ENCODE measurements at places on chromosomes 13 and 19.

GRCh38 chr13:90918536-90918935 lies 429.0 kb upstream of the MIR17HG start:
- no peak for DNase-seq

DNA sequence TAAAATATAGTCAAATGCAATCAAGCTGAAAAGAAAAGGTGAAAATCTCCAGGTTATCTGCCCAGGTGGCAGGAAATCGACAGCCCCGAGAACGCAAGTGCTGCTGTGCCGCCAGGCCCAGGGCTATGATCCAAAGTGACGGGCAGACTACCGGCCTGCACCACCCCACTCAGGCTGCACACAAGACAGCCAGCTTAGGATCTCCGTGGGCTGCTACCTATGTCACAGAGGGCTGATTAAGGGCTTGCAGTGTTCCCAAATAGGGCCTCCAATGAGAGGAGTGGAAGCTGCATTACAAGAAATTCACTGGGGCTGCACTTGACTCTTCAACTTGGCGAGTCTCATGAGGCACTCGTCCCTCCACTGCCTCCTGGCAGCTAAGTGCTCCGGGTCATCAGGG lies 121.8 kb downstream of the CRYL1 start:
- DNase-seq: no peak

DNA sequence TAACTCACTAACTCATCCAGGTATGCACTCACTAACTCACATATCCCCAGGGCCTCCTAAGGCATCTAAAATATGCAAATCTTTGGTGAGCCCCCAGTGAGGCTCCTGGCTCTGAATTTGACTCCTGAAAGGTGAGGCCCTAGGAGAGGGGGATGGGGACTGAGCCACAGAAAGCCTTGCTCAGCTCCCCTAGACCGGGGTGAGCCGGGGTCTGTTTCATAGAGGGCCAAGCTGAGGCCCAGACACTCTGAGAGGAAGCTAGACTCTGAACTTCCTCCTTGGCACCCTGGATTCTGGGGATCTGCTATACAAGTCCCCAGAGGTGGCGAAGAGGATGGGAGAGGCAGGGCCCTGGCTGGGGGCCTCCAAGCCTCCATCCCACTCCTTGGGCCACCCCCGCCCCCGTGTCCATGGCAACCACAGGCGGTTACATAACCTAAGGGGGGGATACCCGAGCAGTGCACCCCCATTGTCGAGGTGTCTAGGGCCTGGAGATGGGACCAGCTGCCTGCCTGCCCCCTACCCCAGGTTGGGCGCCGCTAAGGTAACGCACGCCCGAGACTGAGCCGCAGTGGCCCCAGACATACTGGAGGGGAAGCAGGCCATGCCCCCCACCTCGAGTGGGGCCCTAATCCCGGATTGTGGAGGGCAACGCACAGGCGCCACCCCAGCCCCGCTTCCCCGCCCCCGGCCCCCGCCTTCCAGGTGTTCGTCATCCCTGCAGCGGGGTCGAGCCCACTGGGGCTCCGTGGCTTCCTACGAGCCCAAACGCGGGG lies 646 bp downstream of the ABHD8 start:
- no peak for DNase-seq

- DNase-seq: no peak
Observed at GRCh38 chr13:86563308-86563707, 764.1 kb upstream of the SLITRK6 start.

DNA sequence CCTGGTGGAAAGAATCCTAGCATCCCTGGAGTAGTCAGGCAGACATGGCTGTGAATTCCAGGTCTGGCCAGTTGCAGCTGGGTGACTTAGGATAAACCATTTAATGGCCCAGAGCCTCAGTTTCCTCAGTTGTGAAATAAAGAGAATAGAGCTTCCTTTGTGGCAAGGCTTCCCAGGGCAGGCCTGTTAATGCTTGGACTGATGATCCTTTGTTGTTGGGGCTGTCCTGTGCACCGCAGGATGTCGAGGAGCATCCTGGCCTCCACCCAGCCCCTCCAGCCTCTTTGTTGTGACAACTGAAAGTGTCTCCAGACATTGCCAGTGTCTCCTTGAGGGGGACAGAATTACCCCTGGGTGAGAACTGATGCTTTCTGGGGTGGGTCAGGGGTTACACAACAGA lies 16.3 kb downstream of the LYL1 start:
- no peak for DNase-seq

GRCh38 chr19:897442-898039 lies 4.3 kb downstream of the RNU6-9 start:
- no peak for DNase-seq

- DNase-seq: no peak
Observed at GRCh38 chr19:16442386-16443276, 29.1 kb downstream of the EPS15L1 start.

GRCh38 chr13:38951525-38952313 lies 38.9 kb downstream of the STOML3 start:
- DNase-seq: no peak

GRCh38 chr13:36536546-36536945 lies 104.3 kb downstream of the CCNA1 start:
- DNase-seq: no peak

DNA sequence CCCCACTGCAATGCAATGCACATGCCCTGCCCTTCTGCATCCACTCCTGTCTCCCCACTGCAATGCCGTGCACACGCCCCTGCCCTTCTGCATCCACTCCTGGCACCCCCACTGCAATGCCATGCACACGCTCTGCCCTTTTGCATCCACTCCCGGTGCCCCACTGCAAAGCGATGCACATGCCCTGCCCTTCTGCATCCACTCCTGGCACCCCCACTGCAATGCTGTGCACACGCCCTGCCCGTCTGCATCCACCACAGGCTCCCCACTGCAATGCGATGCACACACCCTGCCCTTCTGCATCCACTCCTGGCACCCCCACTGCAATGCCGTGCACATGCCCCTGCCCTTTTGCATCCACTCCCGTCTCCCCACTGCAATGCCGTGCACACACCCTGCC lies 98.1 kb downstream of the KCTD15 start:
- DNase-seq: no peak

DNA sequence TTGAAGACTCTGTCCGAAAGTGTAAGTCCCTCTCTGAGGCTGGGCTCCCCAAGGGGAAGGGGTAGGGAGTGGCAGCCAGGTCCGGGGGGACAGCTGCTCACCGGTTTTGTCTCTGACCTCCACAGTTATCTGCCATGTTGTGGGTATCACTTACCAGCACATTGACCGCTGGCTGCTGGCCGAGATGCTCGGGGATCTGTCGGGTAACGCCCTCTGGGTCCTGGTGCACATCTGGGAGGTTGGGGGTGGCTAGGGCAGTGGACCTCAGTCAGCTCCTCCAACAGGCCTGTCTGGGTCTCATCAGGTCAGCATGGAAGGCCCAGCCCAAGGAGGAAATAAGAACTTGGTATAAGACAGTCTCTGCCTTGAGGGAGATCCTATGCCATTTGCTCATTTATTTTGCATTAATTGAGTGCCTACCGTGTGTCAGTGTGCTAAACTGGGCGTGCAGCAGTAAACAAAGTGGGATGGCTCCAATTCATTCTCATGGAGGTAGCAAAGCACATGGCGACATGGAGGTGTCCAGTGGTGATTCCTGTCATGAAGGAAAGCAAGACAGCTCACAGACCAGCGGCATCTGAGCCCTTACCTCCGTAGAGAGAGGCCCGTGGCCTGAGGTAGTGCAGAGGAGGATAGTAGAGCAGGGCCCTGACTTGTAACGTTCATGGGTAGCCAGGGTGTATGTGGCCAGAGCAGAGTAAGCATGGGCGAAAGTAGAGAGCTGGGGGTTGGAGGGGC lies 13.7 kb downstream of the EIF3K start:
- no peak for DNase-seq

GRCh38 chr13:114061744-114062143 lies 70.7 kb downstream of the RASA3 start:
- DNase-seq: no peak

- DNase-seq: no peak
Observed at GRCh38 chr13:59842507-59842906, 321.2 kb downstream of the DIAPH3 start.

- DNase-seq: no peak
Observed at GRCh38 chr19:34150558-34150957, 21.7 kb upstream of the LSM14A start.

- no peak for DNase-seq
Observed at GRCh38 chr13:70905035-70905434, 796.8 kb upstream of the KLHL1 start.

- DNase-seq: no peak
Observed at GRCh38 chr19:38304866-38305429, 897 bp downstream of the C19orf33 start.

- DNase-seq: no peak
Observed at GRCh38 chr19:35249146-35249847, 495 bp downstream of the LSR start.

DNA sequence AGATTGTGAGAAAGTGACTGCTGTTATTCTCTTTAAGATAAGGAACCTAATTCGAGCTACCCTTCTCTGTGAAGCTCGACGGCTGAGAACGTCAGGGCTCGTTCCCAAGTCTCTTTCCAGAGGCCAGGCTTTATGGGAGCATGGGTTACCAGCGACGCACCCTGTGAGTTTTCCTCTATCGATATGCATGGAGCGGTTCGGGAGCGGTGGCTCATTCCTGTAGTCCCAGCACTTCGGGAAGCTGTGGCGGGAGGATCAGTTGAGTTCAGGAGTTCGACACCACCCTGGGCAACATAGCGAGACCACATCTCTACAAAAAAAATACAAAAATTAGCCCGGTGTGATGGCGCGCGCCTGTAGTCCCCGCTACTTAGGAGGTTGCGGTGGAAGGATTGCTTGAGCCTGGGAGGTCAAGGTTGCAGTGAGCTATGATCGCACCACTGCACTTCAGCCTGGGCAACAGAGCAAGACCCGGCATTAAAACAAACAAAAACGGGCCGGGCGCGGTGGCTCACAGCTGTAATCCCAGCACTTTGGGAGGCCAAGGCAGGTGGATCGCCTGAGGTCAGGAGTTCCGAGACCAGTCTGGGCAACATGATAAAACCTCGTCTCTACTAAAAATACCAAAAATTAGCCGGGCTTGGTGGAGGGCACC lies 681 bp upstream of the ZNF606 start:
- no peak for DNase-seq

DNA sequence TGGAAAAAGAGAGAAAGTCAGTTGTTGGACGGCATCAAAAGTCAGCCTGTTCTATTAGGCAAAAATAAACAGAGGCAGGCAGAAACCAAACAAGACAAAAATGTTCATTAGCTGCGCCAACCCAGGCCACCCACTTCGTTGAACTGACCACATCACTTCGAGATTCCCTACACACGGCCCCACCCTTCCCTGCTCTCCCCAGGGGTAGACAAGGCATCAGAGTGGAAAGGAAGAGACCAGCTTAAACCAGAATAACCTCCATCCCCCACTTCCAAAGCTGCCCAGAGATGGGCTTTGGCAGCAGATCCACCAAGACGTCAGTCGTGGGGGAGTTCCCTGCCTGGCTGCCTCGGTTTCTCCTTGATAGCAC lies 204.6 kb upstream of the TSHZ3 start:
- DNase-seq: no peak

DNA sequence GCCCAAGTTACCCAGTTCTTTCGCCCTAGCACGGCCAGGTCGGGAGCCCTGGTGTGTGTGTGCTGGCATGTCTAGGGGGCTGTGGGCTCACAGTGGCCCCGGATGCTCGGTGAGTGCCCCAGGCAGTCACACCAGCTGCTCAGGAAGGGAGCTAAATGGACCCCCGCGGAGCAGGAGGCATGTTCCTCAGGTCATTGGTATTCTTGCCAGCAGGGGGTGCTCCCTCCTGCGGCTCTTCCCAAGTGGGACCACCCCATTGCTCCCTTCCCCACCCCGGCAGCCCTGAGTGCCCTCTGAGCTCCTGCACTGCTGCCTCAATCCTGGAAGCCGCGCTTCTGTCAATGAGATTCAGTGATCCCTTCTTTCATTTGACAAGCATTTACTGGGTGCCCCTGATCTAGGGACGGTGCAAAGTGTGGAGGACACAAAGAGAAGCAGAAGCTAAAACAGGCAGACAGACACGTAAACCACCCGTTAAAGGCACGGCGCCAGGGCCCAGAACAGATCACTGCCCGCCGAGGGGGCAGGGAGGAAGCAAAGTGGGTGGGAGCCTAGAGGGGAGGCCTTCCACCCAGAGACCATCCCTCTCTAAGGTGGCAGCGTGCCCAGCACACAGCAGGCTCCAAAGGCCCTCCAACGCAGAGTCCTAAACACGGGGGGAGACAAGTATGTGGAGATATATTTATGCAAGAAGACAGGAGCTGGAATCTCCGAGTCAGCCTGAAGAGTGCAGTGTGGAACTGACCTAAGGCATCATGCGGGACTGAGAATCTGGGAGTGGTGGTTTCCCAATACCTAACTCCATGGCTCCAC lies 5.2 kb upstream of the ADPRHL1 start:
- DNase-seq: no peak

DNA sequence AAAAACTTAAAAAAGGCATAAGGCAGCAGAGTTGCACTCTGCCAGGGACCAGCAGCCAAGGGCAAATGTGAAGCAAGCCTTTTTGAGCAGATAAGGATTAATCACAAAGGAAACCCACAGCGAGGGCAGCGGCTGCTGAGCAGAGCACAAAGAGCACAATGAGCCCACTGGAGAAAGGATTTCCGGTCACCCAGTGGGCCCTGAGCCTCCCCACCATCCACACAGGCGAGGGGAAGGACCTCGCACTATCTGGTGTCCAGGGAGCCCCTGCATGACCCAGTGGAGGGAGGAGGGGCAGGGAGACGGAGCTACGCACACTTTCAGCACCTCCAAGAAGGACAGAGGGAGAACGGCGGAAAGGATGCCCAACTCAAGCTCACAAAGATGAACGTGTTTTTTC lies 40.0 kb downstream of the COL4A1 start:
- no peak for DNase-seq

- DNase-seq: no peak
Observed at GRCh38 chr13:110867380-110867779, 47.5 kb downstream of the ANKRD10 start.

- no peak for DNase-seq
Observed at GRCh38 chr19:7792281-7792680, 29.2 kb downstream of the CLEC4M start.

- no peak for DNase-seq
Observed at GRCh38 chr19:13623716-13624710, 117.7 kb upstream of the CACNA1A start.

- DNase-seq: no peak
Observed at GRCh38 chr19:3803114-3803888, 17.1 kb upstream of the MATK start.

- DNase-seq: no peak
Observed at GRCh38 chr19:34179066-34179465, 6.8 kb downstream of the LSM14A start.

GRCh38 chr13:45370922-45371406 lies 30.0 kb upstream of the TPT1 start:
- DNase-seq: no peak

Data from cortex of kidney (tissue), 1 donor.